ENCODE measurements at places on chromosomes 7 and 10.

DNA sequence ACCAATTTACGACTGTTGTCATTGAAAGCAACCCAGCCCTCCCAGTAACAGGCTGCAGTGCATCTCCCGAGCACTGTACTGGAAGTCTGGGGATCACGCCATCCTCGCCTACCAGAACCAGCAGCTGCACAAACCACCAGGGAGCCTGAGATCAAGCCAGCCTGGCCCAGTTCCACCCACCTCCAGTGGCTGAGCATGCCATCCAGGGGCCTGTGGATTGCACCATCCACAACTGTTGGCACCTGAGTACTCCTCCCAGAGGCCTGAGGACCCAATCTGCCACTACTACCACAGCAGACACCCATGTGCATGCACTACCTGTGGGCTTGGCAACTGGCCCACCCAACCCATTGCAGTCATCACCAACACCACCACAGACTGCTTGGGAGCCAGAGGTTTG lies 44.2 kb downstream of the HERPUD2 start:
- DNase-seq = no peak

DNA sequence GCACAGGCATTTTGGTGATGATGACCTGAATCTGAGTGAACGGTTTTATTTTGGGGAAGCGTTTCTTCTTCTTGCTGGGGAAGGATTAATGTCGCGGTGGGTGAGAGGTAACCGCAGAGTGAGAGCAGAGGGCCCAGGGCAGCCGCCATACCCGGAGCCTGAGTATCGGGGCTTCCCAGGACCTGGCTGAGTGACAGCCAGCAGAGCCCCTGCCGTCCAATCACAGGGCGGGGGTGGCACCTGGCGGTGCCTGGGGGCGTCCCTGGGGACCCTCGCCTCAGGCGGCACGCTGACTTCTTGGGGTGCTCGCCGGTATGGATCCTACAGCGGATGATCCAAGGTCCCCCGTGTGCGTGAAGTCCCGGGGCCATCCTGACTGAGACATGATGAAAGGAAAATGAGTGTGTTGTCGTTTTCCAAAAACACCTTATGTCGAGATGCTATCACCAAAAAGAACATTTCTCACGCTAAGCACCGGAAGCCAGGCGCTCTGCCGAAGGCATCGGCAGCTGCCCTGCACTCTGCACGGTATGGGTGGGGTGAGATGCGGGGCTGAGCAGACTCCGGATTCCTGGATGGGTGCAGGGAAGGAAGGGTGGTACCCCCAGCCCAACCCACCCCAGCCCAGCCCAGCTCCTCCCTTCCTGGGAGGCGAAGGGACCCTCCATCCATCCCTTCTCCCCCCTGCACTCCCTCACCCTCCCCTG lies 227.9 kb upstream of the SHH start:
- no peak for DNase-seq

- no peak for DNase-seq
These were observed 295.9 kb downstream of the TNS3 start for GRCh38 chr7:47285860-47286491.

DNA sequence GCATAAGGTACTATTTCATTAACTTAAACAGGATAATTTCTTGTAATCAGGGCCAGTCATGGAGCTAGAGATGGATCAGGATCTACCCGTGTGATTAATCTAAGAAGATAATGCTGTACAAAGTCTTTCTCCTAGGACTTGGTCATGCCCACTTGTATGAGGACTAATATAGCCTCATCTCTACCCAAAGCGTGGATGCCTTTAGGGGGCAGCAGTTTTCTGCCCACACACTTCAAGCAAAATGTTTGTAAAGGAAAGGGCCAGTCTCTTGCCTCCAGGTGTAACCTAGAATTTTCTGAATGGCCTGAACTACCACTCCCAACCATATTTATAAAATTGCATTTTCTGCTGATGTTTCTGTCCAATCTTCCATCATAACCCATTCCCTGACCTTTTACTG lies 764.0 kb upstream of the IGFBP3 start:
- DNase-seq = no peak

DNA sequence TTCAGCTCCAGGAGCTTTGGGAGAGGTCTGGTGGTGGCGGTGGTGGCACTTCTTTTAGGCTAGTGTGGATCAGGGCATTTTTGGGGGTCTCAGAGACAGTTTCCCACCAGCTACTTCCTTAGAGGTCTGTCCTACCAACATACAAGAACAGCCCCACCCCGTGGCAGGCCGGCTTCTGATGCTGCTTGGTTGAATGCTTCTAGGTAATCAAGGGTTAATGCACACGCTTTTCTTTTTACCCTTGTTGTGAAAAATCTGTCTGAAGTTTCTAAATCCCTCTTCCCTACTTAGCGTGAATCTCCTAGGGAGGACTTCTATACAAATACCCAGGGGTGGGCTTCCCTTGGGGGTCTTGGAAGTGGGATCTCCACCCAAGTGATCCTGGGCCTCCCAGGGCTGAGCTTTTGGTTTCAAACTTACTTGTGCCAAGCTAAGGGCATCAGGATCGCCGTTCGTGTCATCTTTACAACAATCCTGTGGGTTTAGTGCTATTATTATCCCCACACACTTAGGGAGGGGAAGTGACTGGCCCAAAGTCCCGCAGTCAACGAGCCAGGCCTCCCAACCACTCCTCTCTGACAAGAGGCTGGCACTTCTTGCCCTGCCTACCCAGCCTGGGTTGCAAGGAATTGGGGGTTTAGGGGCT lies 1.7 kb downstream of the SH2B2 start:
- DNase-seq = no peak

DNA sequence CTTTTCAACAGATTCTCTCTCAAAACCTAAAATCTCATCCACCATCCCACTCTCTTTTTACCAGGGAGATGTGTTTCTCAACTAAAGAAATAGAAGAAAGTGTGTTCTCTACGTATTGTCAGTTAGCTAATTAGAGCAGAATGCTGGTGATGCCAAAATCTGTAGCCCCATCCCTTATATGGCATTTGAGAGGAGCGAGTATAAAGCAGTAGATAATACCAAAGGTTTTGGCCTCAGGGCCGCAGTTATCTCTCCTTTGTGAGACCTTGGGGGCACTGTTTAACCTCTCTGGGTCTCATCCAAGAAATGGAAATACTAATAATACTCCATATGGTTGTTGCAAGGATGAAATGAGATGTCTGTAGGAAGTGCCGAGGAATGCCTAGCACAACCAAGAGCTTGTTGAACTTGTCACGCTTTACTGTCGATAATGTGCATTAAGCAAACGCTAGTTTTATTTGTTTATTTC lies 456 bp upstream of the DLD start:
- no peak for DNase-seq

DNA sequence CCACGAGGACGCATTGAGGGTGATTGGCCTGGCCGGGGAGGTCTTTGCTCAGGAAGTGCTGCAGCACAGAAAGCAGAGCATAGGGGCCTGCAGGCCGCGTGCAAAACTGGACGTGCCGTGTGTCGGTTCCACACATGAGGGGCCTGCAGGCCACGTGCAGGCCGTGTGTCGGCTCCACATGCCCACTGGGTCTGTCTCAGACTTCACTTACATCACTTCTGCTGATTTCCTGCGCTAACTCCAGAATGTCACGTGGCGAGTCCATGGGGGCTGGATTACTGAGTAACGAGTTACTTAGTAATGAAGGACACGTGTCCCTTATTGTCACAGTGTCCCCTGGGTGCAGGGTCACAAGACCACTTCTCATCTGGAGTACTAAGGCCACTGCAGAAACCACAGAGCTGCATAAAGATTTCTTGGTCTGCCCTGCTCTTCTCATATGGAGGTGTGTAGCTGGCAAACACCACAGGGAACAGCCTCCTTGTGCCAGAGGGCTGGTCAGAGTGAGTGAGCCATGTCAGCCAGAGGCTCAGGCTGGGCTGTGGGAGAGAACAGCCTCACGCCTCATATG lies 60.8 kb downstream of the GDI2 start:
- DNase-seq = no peak

All from activated CD8-positive, alpha-beta memory T cell treated with anti-CD3 and anti-CD28 coated beads for 1 hour (primary cell).